ENCODE measurements at places on chromosomes 16 and 17.

- no peak for DNase-seq
Observed at GRCh38 chr17:67376415-67376736, 705 bp upstream of the PITPNC1 start.

GRCh38 chr17:37261286-37261685 lies 114.5 kb upstream of the C17orf78 start:
- DNase-seq: no peak

DNA sequence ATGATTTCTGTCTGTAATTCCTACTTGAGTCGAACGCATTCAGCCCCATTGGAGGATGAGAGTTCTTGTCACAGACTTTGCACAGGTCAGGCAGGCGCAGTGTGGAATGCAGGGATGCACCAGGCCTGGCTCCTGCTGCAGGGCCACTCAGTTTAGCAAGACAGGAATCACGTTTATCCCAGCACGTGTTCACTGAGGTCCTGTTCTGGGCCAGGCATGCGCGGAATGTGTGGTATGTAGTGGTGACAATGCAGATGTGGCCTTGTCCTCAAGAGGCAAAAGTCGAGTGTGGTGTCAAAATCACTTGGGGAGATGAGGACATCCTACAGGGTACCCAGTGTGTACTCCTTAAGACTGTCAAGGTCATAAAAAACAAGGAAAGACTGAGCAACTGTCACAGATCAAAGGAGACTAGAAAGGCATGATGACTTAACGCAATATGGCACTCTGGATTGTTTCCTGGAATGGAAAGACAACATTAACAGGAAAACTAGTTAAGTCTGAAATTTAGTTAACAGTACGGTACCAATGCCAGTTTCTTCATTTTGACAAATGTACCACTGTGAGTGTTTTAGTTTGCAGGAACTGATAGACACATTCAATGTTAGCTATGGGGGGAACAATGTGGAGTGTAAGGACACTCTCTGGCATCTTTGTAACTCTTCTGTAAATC lies 121.5 kb upstream of the ADAMTS18 start:
- DNase-seq: no peak

DNA sequence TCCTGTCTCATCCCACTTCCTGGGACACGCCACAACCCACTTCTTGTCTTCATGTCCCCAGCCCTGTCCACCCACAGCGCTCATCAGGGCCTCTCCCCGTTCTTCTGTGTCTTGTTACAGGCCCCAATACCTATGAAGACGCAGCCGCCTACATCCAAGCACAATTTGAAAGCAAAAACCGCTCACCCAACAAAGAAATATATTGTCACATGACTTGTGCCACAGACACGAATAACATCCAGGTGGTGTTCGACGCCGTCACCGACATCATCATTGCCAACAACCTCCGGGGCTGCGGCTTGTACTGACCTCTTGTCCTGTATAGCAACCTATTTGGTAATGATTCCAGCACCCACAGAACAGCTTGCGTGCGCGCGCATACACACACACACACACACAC lies 70.6 kb downstream of the AMFR start:
- no peak for DNase-seq

DNA sequence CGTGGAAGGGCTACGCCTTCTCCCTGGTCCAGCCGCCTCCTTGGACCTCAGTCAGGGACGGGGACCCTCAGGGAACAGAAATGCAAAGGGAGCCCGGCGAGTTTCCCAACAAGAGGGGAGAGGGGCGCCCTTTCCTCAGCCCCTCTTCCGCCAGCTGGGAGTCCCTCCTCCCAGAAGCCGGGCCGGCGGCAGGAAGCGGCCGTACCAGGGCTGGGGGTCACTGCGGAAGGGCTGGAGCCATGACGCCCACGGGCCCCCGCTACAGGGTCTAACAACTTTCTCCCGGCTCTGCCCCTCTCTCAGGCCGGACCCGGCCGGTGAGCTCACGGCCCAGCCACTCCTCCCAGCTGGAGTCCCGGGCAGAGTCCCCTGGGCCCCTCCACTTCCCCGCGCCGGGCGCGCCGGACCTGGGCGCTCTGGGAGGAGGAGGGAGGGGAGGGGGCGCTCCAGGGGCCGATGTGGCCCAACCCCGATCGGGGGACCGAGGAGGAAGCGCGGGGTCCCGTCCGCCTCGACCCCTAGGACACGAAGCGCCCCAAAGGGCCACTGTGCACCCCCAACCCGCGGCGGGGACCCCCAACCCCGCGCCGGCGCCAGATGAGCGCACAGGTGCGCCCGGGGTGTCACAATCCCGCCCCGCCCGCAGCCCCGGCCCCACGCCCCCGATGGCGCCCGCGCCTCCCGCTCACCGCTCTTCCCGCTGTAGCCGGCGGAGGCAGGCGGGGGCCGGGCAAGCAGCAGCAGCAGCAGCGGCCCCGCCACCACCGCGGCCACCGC lies 578 bp downstream of the PGAP6 start:
- DNase-seq: no peak

GRCh38 chr17:10622617-10623485 lies 34.3 kb downstream of the MYH3 start:
- no peak for DNase-seq

GRCh38 chr16:82936941-82937551 lies 310.3 kb downstream of the CDH13 start:
- peak; percentile 41 for DNase-seq

DNA sequence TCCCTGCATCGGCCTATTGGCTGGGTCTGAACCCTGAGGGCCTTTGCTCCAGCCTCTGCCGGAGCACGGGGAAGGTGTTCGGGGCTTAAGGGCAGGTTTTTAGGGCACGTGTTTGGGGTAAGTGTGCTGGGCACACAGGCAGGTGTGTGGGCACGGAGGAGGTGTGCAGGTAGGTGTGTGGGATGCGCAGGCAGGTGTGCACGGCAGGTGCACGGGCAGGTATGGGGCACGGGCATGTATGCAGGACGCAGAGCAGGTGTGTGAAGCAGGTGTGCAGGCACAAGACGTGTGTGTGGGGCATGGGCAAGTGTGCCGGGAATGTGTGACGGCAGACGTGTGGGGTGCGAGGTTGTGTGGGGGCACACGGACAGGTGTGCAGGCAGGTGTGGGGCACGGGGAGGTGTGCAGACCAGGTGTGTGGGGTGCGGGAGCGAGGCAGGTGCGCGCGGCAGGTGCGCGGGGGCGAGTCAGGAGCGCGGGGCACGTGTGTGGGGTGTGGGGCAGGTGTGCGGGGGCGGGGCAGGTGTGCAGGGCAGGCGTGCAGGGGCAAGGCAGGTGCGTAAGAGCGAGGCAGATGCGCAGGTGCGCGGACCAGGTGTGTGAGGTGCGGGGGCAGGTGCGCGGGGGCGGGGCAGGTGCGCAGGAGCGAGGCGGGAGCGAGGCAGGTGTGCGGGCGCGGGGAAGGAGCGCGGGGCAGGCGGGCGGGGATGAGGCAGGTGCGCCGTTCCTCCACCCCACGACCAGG lies 28.6 kb upstream of the METRNL start:
- no peak for DNase-seq

- no peak for DNase-seq
Observed at GRCh38 chr16:87847467-87847784, 21.9 kb downstream of the SLC7A5 start.

DNA sequence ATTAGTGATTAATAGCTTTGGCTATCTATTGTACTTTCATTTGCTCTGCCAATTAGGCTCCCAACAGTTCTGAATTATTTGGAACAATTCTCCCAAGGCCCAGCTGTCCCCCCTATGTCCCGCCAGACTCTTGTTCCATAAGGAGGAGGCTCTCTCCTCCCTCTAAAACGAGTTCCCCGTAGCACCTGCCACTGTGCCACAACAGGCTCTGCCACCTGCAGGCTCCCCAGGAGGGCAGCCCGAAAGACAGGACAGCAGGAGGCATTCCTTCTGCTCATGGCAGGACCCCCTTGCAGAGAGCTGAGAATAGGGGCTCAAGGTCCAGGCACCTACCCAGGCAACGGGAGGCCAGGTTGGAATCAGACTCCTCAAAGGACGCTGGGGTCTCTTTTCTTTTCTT lies 9.0 kb downstream of the PITPNM3 start:
- no peak for DNase-seq

GRCh38 chr17:32445971-32446370 lies 1.7 kb downstream of the PSMD11 start:
- DNase-seq: no peak

DNA sequence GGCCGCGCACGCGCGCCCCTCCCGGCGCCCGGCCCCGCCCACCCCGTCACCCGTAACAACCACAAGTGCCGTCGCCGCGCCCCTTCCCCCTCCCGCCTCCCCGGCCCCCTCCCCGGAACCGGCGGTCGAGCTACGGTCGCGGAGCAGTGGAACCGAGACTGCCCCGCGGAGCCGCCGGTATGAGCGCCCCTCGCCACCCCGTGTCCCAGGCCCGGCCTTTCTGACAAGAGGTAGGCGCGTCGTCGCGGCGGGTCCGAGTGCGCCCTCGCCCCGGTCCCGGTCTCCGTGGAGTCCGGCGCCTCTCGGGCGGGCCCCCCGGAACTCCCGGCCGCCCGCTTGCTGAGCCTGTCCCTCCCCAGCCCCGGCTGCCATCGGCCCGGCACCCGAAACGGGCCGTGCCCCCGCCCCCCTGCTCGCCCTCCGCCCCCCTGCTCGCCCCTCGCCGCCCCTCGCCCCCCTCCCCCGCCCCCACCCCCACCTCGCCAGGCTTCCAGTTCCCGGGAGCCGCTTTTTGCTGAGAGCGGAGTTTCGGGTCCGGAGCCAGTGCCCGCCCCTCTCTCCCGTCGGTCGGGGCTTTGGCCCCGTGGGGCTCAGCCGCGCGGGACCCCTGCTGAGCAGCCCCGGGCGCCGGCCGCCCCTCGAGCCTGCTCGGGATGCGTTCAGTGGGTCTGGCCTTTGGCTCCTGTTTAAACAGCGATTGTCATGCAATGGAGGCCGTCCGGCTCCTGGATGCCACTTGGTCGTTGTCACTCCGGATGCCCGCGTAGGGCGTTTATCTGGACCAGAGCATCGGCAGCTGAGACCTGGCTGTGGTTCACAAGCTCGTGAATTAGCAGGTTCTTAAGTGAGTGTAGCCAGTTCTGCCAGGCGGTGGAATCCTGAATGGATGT lies at the start of gene SEC14L1:
Gene SEC14L1, plus strand, starts transcription at position 92 of the 890 bp plus-strand sequence. CDS start 2,628 bp downstream, outside the sequence.
- peak; percentile 33 for DNase-seq

- DNase-seq: peak; percentile 51
Observed at GRCh38 chr17:64938925-64939474, 19.7 kb upstream of the LRRC37A3 start.

GRCh38 chr17:7767405-7768021 lies 50.0 kb downstream of the DNAH2 start:
- no peak for DNase-seq

GRCh38 chr16:47976636-47977210 lies 179.1 kb downstream of the ABCC12 start:
- DNase-seq: no peak

DNA sequence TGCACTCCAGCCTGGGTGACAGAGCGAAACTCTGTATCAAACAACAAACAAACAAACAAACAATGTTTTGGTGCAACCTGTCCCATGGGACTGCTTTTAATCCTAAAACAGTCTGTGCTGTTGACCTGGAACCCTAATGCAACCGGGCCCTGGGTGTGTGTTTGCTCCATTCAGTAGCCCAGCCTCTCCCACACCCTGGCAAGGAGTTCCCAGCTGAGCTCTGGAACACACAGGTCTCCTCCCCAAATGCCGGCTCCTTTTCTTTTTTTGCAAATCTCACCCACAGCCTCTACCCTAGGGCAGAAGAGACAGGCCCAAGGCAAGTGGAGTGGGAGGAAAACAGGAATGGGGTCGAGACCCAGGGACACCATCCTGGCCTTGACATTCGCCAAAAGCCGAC lies 29.8 kb upstream of the RASD1 start:
- DNase-seq: no peak

GRCh38 chr17:71976011-71976649 lies 144.7 kb upstream of the SOX9 start:
- peak; percentile 92 for DNase-seq
